Erythroblast (primary cell): ENCODE measurements at places on chromosomes 11 and 22.

GRCh38 chr22:40406063-40406890, 35.9 kb downstream of the SGSM3 start:
- no peak for DNase-seq

DNA sequence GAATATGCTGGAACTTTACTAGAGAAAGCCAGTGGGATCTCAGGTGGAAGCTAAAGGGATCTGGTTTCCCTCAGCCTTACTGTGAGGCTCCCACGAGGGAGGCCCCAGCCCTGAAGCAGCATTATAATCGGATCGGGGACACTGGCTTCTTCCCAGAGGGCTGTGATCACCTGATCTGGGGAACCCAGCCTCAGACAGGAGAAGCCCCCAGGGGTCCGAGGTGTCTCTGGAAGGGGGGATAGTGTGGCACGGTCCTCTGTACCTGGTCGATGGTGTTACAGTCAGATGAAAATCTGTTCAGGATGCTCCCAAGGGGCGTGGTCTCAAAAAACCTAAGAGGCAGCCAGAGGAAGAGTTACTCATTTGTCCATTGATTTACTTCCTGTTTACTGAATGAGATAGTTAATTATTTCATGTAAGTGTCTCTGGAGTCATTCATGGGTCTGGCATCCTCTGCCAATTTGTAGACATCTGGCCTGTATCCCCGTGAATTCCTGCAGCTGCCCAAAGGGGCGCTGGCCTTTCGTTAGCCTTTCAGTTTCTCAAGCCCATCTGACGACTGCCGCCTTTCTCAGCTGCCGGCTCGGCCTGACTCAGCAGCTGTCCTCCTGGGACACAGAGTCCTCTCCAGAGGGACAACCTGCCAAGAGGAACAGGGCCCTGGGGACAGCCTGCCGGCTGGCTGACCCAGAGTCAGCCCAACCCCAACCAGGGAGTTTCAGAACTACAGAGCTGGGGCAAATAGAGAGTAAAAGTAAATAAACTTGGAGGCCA, 17.0 kb upstream of the KCNJ11 start:
- DNase-seq: no peak

GRCh38 chr11:20980736-20981135, 311.4 kb downstream of the NELL1 start:
- DNase-seq: no peak

DNA sequence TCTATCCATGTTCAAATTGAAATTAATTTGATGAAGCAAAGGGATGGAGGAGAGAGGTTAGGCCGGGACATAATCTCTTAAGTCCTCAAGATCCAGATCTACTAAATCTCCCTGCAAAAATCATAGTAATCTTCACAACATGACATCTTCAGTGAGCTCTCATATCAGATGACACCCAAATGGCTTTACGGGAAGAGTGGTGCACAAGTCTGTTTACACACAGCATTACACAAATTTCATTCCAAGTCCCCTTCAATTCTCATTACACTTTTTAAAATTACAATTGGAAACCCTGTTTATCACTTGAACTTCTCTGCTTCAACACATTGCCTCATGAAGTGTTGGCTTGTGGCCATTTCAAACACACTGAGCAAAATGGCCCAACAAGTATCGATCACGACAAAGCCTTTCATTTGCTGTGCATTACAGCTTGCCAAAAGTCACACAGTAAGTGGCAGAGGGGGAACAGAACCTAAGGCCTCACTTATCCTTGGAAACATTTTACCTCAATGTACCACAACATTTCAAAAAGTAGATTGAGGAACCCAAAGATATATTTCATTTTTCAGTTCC, 17.9 kb upstream of the TPH1 start:
- no peak for DNase-seq

GRCh38 chr11:111283945-111284481, 14.3 kb upstream of the POU2AF3 start:
- DNase-seq: no peak

- no peak for DNase-seq
These were observed 1039.3 kb downstream of the NTM start for GRCh38 chr11:132409573-132410355.

- DNase-seq: no peak
These were observed 2.3 kb downstream of the SLC25A1 start for GRCh38 chr22:19176175-19176643.

DNA sequence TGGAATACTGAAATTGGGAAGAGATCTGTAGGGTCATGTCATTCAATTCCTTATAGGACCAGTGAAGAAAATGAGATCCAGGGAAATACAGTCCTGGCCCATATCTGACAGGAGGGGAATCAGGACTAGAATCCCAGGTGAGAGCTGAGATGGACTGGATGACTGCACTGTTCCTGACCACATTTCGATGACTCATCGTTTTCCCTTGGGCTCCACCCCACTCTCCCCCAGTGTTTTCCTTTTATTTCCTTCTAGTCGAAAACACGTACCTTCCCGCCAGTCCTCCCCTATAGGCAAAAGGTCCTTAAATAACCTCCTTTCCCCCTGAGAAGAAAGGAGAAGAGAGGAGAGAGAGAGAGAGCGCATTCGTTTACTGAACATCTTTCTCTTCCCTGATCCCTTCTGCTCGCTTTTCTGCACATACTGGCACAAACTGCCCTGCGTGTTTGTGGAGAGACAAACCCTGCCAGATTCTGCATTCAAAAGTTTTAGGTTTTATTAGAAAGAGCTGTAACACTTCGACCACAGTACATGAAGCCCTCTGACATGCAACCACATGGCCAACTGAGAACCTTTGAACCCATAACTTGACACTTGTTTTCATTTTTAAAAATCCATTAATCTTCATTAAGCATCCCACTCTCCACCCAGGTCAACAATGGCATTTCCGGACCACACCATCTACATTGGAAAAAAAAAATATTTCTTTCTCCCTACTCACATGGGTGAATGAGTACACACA, 565.7 kb downstream of the METTL15 start:
- DNase-seq: no peak

- DNase-seq: no peak
These were observed 17.9 kb upstream of the TENM4 start for GRCh38 chr11:79458709-79459108.

- DNase-seq: no peak
These were observed 81.4 kb upstream of the GRK3 start for GRCh38 chr22:25482868-25483639.

DNA sequence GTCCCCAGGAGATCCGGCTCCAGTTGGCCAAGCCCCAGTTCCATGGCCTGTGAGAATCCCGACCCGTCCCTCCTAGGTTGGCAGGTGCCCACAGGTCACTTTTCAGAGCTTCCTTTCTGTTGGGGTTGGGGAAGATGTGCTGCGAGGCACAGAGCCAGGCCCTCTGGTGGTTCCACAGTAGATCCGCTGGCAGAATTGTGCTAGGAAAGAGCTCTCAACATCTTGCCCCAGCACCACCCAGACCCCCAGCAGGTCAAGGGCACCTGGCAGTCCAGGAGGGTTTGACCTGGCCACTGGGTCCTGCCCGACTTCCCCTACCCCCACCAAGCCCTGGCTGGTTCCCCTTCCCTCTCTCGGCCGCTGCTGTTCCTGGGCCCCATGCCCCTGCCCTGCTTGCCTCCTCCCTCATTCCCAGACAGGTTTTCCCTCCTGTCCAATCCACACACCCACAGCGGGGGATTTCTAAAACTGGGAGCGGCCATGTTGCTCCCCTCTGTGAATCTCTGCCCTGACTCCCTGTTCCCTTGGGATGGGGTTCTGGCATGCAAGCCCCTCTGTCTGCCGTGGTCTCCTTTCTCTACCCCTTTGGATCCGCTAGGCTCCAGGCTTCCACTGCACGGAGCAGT, 26.2 kb upstream of the GCAT start:
- peak; percentile 20 for DNase-seq

DNA sequence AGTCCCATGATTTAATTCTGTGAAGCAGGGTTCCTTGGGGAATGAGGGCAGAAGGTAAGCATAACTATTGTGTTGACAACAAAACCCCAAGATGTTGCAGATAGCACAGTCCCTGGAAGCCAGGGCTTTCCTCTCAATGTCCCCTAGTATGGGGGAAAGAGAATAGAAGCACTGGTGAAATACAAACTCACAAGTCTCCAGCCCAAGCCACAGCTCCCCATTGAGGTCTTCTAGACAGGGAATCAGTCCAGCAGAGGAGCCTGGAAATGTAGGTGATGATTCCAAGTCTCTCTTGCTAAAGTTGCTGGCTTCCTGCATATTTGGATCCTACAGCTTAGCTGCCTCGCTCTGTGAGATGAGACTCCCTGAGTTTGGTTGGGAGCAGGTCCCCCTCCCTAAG, 31.7 kb upstream of the DRD2 start:
- no peak for DNase-seq

GRCh38 chr11:15673408-15673831, 558.7 kb downstream of the INSC start:
- DNase-seq: no peak

DNA sequence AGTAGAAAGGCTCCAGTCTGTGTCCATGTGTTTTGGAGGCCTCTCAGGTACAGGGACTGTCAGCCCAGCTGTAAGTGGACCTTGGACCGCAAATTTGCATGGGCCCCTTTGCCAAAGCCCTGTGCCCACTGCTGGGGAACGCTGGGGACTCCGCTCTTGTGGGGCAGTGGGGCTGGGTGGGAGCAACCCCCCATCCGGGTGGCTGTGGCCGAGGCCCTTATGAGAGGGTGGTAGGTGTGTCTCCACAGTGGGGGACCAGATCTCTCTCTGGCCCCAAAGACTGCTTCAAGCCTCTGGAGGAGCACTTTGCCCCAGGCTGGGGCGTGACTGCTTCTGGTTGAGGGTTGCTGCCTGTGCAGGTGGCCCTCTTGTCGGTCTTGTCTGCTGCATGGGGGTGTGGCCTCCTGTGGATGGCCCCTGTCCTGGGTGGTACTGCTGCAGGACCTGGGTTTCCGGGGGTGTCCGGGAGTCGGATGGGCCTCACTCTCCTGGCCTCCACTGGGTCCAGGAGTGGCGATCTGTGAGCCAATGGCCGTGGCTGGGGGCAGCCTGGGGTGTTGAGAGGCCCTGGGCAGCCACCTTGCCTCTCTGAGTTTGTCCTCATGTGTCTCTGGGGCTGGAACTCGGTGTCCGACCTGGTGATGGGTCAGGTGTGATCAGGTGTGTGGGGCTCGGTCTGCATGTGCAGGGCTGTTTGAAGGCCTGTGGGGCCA, 15.9 kb downstream of the KCNQ1 start:
- no peak for DNase-seq

GRCh38 chr11:44018829-44019228, 29.0 kb upstream of the ACCSL start:
- DNase-seq: no peak

DNA sequence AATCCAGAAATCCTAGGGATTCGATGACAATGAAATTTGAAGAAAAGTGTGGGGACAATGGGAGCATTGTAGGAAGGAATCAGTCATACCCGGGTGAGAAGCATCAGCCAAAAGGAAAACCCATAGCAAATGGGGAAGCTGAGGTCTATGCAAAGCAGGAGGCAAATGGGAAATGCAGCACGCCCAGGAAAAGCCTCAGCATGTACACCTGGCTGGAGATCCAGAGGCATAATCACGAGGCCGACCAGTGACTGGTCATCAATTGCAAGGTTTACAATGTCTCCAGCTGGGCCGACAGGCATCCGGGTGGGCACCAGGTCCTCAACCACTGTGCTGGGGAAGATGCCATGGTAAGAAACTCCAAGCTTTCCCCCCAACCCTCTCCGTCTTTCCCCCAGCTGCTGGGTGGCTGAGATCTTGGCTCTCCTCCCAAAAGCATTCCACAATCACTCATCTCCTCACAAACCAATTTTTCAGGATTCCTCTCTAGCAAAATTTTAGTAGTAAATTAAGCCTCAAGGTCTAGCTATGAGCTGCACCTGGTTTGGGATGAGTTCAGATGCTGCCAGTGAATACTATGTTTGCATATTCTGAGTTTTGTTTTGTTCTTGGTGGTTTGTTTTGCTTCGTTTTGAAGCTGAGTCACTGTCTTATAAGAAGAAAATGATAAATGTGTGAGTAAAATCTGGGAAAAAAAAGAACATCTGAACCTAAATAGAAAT, 98.0 kb upstream of the OR5AK2 start:
- DNase-seq: no peak

- DNase-seq: no peak
These were observed 7.4 kb upstream of the LUZP2 start for GRCh38 chr11:24489477-24489876.

GRCh38 chr11:128859563-128860441, 7.3 kb downstream of the KCNJ1 start:
- DNase-seq: peak; percentile 61

- DNase-seq: peak; percentile 83
These were observed 476.9 kb downstream of the MIAT start for GRCh38 chr22:27134315-27134701.

DNA sequence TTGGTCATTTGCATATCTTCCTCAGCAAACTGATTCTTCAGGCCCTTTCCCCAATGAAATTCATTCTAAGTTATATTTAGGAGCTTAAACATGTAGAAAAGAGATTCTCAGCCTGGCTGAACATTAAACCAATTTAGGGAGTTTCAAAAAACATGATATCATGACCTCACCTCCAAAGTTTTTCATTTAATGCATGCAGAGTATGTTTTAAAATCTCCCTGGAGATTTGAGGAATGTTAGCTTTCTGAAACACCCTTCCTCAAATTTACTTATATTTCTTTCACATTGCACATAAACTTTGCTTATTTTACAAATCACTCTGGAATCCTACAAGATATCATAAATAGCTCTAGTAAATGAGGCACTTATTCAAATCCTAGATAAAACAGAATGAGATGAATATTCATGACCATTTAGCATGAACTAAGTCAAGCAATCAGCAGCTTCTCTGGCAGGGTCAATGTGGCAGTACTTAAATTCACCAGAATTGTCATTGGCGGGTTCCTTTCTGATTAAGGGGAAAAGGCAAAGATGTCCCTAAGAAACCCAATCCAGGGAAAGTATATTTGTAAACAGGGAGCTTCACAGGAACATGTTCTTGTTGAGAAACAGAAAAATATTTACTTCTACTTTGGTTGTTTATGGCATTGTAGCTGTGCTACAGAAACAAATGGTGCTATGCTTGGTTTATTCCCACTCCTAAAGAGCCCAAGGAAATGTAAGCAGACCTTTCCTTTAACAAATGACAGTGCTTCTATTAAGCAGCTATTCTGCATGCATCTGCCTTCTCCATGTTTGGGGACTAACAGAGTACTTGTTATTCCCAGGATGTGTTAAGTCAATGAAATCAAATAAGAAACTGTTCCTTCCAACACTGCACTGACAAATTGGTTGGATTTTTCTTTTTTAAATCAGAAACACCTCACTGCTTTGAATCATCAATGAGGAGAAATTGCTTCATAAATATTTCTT, 162.3 kb downstream of the C11orf87 start:
- no peak for DNase-seq

DNA sequence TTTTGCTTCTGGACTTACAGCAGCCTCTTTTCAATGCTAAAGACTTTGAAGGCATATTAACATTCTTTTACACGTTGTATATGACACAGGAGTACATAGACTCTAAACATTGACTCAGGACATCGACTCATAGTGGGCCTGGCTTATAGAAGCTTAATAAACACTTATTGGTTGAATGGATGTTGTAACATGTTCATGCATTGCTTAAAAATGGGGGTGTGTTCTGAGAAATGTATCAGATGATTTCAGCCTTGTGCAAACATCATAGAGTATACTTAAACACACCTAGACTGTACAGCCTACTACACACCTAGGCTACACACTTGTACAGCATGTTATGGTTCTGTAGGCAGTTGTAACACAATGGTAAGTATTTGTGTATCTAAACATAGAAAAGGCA, 17.9 kb downstream of the TTC17 start:
- peak; percentile 30 for DNase-seq
